CD4-positive, alpha-beta T cell treated with Interleukin-17A for 1 hour (primary cell): ENCODE measurements at places on chromosomes 3 and 15.

GRCh38 chr3:76582098-76582497, 457.8 kb upstream of the ROBO2 start:
- no peak for DNase-seq

DNA sequence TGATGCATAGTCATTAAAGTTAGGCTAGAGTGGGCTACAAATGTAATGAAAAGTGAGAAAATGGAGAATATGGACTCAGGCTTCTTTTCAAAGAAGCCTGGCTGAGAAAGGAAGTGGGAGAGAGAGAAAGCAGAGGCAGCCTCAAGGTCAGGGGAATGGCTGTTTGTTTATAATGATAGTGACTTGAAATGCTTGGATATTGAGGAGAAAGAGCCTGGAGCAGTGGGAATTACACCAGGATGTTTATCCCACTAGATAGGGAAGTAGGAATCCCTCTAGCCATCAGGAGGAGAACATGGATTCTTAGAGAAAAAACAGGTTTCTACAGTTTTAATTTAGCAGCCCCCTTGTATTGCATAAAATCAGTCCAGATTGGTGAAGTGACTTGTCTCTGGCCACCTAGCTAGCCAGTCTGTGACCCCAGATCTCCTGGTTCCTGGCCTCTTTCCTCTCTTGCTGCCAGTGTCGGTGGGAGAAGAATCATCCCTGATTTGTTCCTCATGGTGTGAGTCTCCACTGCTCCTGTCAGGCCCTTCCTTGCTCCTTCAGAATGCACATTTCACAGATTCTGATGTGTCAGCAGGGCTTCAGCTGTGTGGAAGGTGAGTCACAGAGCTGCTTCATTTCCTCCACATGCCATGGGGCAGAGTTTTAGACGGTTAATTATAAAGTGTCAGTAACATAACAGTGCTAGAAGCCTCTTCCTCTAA, 32.9 kb downstream of the SEMA6D start:
- DNase-seq: no peak

DNA sequence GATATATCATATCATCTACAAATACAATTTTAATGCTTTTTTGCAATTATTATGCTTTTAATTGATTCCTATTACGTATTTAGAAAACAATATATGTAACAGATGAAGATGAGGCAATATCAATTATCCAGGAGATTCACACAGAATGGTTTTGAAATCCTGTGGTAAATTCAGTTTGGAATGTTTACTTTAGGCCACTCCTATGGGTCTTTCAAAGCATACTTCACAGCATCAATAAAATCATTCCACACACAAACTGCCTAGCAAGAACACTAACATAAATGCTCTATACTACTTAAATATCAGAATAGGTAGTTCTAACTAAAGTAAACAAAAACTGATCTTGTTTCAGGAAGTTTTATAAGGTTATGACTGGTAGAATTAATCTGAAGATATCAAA, 90.5 kb downstream of the FAM227B start:
- DNase-seq: no peak

DNA sequence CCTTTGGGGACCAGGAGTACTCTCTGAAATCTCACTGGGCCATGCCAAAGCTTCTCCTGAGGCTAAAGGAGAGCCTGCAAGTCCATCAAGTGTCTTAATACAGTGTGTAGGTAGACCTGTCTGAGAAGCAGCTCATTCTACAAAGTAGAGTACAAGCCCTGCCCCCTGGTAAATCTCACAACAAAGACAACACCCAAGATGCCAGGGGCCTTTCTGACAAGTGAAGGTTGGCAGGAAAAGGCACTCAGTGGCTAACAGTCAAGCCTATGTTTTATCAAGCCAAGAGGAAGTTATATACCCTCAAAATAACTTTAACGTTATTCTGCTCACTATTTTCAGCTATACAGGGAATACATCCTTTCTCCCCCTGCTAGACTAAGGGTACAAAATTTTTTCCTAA, 58.3 kb downstream of the NMNAT3 start:
- no peak for DNase-seq

GRCh38 chr3:59052803-59053411, 3.1 kb upstream of the CFAP20DC start:
- DNase-seq: peak; percentile 38
